NCI-H748 treated with DMSO at 0.1 percent for 48 hours (cell line): ENCODE measurements at places on chromosomes 12 and 14.

- no peak for DNase-seq
Measured at GRCh38 chr14:48725051-48725734, 861.0 kb downstream of the RPS29 start.

DNA sequence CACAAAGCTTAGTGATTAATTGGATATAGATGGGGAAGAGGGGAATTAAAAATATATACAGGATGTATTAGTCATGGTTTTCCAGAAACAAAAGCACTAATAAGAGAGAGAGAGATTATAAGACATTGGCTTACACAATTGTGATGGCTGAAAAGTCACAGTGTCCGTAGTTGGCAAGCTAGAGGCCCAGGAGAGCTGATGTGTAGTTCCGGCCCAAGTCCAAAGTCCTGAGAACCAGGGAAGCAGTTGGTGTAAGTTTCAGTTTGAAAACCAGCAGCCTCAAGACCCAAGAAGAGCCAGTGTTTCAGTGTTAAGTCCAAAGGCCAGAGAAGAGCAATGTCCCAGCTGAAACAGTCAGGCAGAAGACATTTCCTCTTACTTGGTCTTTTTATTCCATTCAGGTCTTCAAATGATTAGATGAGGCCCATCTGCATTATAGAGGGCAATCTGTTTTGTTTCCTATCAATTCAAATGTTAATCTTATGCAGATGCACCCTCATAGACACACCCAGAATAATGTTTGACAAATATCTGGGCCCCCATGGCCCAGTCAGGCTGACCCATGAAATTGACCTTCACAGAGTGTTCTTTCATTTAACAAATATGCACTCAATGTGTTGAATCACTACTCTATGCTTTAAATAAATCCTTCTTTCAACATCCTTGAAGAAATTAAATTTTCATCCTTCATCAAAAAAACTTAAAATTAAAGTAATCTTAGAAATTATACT, 67.2 kb upstream of the DIO2 start:
- DNase-seq: no peak

- no peak for DNase-seq
Measured at GRCh38 chr12:75704664-75705063, 193.3 kb upstream of the KRR1 start.

DNA sequence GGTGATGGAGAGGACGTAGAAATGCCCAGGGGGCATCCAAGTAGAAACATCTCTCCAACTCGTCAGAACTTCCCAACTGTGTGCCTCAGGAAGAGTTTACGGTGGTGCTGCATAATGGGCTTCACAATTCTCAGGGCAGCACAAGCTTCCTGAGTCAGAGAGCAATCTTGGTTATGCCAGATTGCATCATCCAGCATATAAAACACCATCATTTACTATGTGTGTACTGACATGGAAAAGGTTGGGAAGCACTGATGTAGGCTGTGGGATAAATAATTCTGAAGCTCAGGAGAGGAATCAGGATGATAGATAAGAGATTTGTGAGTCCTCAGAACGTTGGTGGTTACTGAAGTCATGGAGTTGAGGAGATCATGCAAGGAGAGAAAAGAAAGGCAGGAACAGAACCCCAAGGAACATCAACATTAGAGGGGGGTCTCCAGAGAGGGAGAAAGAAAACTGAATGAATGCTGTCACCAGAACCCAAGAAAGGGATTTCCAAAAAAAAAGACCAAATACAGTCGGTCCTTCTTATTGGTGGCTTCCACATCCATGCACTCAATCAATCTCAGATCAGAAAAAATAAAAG, 4.7 kb upstream of the NCKAP5L start:
- no peak for DNase-seq

DNA sequence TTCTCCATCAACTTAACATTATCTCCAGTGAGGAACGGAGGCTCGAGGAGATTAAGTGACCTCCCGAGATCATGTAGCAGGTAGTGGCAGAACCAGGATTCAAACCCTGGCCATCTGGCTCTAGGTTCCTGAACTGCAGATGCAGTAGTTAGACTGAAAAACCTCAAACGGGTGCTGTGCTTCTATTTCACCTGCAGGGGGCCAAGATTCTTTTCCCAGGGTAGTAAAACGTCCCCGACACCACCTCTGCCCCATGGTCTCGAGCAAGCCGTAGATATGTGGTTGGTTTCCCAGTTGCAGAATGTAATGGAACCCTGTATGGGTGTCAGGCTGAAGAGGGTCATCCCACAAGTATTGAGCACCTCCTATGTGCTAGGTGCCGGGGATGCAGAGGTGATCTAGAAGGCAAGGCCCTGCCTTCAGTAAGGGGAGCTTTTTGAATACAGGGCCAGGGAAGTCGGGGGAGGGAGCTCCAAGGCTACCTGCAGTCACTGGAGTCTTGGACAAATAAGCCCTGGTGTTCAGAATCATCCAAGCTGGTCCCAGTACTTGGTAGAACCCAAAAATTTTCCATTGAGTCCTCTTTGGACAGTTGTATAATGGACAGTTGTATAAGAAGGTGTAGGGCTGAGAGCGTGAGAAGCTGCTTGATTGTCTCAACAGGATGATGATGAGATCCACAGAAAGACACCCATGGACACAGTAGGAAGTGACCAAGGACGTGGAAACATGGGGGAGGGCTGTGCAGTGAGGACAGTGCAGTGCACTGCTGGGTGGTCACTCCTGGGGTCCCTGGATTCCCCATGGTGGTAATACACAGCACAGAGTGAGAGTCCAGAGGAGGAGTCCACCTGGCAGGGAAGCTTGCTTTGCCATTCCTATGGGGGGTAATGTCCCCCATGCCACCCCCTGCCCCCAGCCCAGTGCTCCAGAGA, 197.2 kb downstream of the CHST11 start:
- DNase-seq: no peak
